ENCODE measurements at places on chromosomes 7 and 10.

DNA sequence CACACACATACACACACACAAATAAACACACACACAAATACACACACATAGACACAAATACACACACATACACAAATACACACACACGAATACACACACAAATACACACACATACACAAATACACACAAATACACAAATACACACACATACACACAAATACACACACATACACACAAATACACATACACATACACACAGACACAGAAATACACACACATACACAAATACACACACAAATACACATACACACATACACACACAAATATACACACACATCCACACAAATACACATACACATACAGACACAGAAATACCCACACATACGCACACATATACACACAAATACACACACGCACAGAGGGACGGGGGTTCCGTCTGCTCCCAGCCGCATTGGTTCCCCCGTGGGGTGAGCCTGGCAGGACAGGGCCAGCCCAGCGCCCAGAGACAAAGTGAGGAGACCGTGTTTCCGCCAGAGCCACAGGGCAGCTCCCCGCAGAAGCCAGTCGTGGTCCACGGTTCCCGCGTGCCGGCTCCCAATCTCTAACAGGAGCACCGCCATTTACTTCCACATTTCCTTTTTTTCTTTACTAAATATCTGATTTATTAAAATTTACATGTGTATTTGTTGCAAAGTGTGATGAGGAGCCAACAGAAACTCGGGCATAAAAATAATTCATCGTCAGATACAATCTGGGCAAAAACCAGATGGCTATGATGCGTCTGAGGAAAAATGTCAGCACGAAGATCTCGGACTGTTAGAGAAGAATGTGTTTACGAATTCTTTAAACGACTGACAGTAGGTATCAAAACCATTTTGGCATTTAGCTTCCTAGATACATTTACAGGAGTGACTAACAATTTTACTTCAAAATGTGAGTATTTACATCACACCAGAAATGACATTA lies 3.1 kb upstream of the KNDC1 start:
- H3K27ac ChIP-seq, result no peak overlapping the region
- no peak overlapping the region for H3K4me3 ChIP-seq
- DNase-seq, result no peak
- H3K4me1 ChIP-seq, result peaks cover 23% of the 10 kb centered on the region

DNA sequence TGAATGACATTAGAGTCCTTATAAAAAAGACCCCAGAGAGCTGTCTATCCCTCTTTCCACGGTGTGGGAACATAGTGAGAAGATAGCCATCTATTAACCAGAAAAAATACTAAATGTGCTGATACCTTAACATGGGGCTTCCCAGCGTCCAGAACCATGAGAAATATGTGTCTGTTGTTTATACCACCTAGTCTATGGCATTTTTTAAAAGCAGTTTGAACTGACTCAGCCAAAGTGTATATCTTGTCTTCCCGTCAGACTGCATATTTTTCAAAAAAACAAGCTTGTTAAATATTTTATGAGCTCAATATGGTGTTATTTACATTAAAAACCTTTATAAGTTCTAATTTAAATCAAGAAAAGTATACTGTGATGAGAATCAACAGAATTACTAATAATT lies 255.3 kb downstream of the HGF start:
- H3K27ac ChIP-seq, result no peak overlapping the region
- DNase-seq, result no peak
- no peaks in the 10 kb centered on the region for H3K27me3 ChIP-seq
- no peak overlapping the region for H3K4me3 ChIP-seq
- no peaks in the 10 kb centered on the region for H3K36me3 ChIP-seq

DNA sequence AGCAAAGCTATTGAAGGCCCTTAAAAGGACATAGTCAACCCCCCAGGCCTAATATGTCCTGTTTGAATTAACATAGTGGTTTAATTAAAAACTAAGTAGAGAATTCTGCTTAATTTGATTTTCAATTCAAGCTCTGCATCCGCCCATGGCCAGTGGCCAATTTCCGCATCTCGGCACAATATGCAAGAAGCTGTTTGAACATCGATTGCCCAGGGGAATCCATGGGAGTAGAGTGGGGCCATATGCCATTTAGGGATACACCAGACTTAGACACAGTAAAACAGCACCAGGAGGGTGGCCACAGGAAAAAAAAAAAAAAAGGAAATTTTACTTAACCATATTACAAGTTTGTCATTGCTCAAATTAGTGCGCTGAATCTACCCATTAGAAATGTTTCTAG lies 100.4 kb downstream of the LMBR1 start:
- no peak overlapping the region for H3K27ac ChIP-seq
- 0 out of 2 replicates have a peak, but pooled peaks cover 2% of the 10 kb centered on the region for H3K36me3 ChIP-seq
- H3K27me3 ChIP-seq, result no peaks in the 10 kb centered on the region

- H3K4me3 ChIP-seq, result no peak overlapping the region
- H3K36me3 ChIP-seq, result peaks cover 25% of the 10 kb centered on the region
- DNase-seq, result no peak
- no peaks in the 10 kb centered on the region for H3K27me3 ChIP-seq
- H3K27ac ChIP-seq, result no peak overlapping the region
Measured at GRCh38 chr10:12960334-12960898, 41.1 kb downstream of the CCDC3 start.

DNA sequence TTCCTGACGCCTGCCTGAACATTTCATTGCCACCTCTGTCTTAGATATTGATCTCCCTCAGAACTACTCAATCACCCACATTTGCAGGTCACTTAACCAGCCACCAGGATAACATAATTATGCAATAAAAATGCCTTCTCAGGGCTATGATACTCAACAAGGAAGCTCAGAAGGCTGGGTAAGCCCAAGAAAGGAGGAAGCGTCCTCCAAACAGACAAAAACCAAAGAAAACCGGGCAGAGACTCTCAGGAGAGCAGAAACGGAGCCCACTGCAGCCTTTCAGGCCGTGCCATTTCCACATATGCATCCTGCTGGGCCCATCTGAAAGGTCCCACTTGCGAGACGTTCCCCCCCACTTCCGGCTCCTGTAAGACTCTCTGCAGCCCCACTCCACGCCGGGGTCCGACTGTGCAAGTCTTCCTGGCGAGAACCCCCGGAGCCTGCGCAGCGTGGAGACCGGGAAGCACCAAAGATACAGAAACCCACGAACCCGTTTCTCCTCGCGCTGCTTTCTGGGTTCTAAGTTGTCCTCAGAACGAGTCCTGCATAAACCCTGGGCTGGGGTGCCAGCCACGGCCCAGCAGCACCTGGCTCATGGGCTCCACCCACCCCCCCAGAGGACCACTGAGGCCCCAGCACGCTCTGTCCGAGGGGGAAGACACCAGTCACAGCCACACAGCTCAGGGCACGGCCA lies 83.7 kb downstream of the DIP2C start:
- no peak overlapping the region for H3K4me3 ChIP-seq
- DNase-seq, result no peak
- peaks cover 34% of the 10 kb centered on the region for H3K4me1 ChIP-seq
- no peaks in the 10 kb centered on the region for H3K27me3 ChIP-seq
- H3K27ac ChIP-seq, result peak overlapping the region; percentile 12
- H3K36me3 ChIP-seq, result no peaks in the 10 kb centered on the region

DNA sequence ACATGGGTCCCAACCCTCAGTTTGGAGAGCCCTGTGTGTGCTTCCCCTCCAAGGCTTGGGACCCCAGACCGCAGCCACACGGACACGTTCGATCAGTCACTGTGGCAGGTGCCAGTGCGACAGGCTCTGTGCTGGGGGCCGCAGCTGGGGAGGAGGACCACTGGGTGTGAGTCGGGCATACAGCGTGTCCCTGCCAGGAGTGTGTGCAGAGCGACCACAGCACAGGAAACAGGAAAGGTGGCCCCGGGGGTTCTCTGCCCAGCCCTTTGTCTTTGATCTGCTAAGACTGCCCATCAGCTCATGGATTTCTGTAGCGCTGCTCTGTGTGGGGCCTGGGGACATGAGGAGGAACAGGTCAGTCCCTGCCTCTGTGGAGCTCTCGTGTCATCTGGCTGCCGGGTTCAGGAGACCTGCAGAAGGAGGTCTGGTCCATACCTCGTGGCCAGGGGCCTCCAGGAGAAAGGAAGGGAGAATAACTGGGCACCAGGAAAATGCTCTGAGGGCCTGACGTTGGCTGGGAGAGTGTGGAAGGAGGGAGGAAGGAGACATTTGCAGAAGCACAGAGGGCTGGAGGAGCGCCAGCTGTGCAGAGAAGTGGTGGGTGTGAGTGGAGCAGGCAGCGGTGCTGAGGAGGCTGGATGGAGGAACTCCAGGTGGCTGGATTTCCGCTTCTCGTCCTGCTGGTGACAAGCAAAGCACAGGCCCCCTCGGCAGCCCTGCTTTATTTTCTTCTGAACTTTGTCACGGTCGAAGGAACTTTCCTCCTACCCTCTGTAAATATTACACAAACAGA lies 4.1 kb downstream of the NUDT1 start:
- H3K4me1 ChIP-seq, result peaks cover 13% of the 10 kb centered on the region
- H3K27ac ChIP-seq, result peak overlapping the region; percentile 62
- DNase-seq, result no peak
- H3K27me3 ChIP-seq, result no peaks in the 10 kb centered on the region
- no peak overlapping the region for H3K4me3 ChIP-seq

- H3K27ac ChIP-seq, result no peak overlapping the region
- no peaks in the 10 kb centered on the region for H3K4me1 ChIP-seq
- no peak overlapping the region for H3K4me3 ChIP-seq
- H3K36me3 ChIP-seq, result no peaks in the 10 kb centered on the region
Measured at GRCh38 chr7:140982508-140982907, 32.2 kb downstream of the MRPS33 start.

- no peak overlapping the region for H3K27ac ChIP-seq
- H3K27me3 ChIP-seq, result no peaks in the 10 kb centered on the region
- DNase-seq, result no peak
- peaks cover 6% of the 10 kb centered on the region for H3K4me1 ChIP-seq
- H3K36me3 ChIP-seq, result no peaks in the 10 kb centered on the region
Measured at GRCh38 chr10:133272964-133273420, 3.7 kb downstream of the ADAM8 start.

GRCh38 chr10:119784340-119785067 lies 58.7 kb downstream of the INPP5F start:
- no peak for DNase-seq
- peak overlapping the region; percentile 18 for H3K27ac ChIP-seq
- no peaks in the 10 kb centered on the region for H3K36me3 ChIP-seq
- H3K27me3 ChIP-seq, result no peaks in the 10 kb centered on the region
- peaks cover 39% of the 10 kb centered on the region for H3K4me1 ChIP-seq

- H3K4me3 ChIP-seq, result no peak overlapping the region
- H3K27me3 ChIP-seq, result no peaks in the 10 kb centered on the region
- no peaks in the 10 kb centered on the region for H3K36me3 ChIP-seq
- DNase-seq, result no peak
- H3K27ac ChIP-seq, result no peak overlapping the region
Measured at GRCh38 chr7:14013898-14014297, 24.4 kb upstream of the ETV1 start.

GRCh38 chr10:70087616-70088307 lies 35.1 kb downstream of the MACROH2A2 start:
- H3K27me3 ChIP-seq, result no peaks in the 10 kb centered on the region
- DNase-seq, result no peak
- no peak overlapping the region for H3K4me3 ChIP-seq
- peaks cover 12% of the 10 kb centered on the region for H3K36me3 ChIP-seq

DNA sequence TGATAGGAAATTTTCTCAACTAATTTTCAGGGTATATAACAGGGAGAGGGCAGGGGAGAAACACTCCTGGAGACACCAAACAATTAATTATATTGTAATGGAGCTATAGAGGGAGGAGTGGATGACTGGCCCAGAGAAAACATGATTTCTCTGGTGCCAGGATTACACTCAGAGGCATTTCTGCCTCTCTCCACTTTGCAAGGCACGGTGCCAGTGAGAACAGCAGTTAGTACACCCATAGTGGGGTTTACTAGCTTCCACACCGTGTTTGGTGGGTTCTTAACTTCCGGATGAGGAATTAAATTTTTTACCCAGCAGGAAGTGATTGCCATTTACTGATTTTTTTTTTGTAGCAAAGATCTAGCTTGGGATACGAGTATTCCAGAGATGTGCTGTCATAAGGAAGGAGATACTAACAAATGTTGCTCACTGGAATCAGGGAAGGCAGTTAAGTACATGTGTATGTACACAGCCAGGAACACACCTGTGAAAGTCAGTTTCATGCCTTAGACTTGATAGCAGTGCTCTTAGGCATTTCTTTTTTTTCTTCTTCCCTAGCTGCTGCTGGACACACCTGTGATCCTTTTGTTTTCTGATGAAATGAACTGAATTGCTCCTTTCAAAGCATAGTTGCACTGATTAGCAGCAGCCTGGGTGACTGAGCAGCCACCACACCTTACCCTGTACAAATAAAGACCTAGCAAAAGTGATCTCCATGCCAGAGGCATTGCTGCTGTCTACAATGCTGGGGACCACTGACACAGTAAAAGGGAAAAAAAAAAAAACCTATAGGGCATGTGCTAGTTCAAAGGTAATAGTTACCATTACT lies 58.1 kb downstream of the POLL start:
- H3K27ac ChIP-seq, result peak overlapping the region; percentile 36
- no peak for DNase-seq
- H3K36me3 ChIP-seq, result no peaks in the 10 kb centered on the region

- DNase-seq, result no peak
- H3K27me3 ChIP-seq, result no peaks in the 10 kb centered on the region
- no peaks in the 10 kb centered on the region for H3K4me1 ChIP-seq
- H3K36me3 ChIP-seq, result peaks cover 9% of the 10 kb centered on the region
- no peak overlapping the region for H3K27ac ChIP-seq
Measured at GRCh38 chr10:73456187-73456890, 23.0 kb upstream of the MSS51 start.

GRCh38 chr10:60428387-60428737 lies 38.7 kb upstream of the ANK3 start:
- H3K27me3 ChIP-seq, result no peaks in the 10 kb centered on the region
- H3K36me3 ChIP-seq, result no peaks in the 10 kb centered on the region
- H3K27ac ChIP-seq, result no peak overlapping the region
- no peak for DNase-seq
